BJ (cell line): ENCODE measurements at places on chromosomes 1 and 21.

DNA sequence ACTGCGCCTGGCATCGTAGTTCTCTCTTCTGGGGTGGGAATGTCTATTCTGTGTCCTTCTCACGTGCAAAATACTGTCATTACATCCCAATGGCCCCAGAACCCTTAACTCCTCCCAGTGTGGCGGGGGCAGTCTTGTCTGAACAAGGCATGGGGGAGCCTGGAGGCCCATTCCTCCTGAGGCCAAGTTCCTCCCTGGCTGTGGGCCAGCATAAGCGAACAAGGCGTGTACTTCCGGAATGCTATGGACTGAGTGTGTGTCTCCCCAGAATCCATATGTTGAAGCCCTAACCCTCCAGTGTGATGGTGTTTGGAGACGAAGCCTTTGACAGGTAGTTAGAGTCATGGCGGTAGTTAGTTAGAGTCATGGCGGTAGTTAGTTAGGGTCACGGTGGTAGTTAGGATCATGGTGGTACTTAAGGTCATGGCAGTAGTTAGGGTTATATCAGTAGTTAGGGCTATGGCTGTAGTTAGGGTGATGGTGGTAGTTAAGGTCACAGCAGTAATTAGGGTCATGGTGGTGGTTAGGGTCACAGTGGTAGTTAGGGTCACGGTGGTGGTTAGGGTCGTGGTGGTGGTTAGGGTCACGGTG is 71.0 kb downstream of the PRKCZ start:
- no peak for DNase-seq

- DNase-seq = no peak
Measured at GRCh38 chr1:217712925-217713597, 81.9 kb downstream of the SPATA17 start.

- no peak for DNase-seq
Measured at GRCh38 chr1:93597709-93598108, 83.9 kb downstream of the BCAR3 start.

- DNase-seq = no peak
Measured at GRCh38 chr1:54579337-54579781, 31.3 kb downstream of the ACOT11 start.

- DNase-seq = no peak
Measured at GRCh38 chr1:159443066-159443750, 3.7 kb downstream of the OR10J1 start.

GRCh38 chr1:35369922-35370671 is 101.6 kb downstream of the ZMYM4 start:
- DNase-seq = peak; percentile 46

DNA sequence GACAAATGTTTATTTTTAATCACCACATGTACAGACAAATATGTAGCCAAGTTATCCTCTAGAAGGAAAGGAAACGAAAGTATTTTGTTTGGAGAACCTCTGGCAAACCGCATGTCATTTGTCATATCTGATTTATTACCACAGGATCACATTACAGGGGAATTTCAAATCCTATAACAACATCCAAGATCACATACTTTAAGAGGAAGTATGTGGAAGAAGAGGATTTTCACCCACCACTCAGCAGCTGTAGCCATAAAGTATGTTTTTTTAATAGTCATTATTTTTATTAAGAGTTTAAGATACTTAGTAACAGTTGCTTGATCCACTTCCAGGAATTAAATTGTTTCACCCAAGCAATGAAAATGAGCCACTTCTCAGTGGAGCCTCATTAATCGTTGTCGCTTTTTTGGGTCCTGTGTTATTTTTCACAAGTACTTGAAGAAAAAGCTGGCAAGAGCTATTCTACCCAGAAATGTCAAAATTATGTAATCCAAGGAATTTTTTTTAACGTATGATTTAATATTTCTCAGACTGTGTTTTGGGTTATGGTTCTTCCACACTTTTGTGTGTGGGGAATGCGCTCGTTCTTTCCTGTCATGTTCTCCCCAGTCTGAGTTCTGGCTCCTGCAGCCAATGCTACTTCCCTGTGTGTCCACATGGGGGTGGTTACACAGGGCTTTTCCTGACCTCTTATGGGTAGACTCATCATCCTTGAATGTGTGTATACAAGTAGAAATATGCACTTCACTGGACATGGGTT is 6.9 kb downstream of the SERTAD4 start:
- DNase-seq = peak; percentile 67

GRCh38 chr1:50529510-50529909 is 106.3 kb upstream of the DMRTA2 start:
- no peak for DNase-seq

DNA sequence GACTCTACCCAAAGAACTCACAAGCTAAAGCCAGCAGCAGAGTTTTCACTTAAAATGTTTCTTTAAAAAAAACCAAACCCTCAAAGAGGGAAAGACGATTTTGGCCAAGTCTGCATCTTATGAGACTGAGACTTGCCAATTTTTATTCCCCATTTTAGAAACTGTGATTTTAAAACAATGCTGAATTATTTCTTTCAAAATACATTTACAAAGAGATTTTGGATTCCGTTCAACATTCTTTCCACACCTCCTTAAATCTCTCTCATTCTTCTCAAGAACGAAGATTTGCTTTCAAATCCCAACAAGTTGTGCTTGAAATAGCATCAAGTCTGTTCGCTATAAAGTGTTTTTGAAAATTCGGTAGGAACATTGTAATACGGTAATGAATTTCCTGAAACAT is 133.9 kb upstream of the VANGL1 start:
- DNase-seq = no peak

DNA sequence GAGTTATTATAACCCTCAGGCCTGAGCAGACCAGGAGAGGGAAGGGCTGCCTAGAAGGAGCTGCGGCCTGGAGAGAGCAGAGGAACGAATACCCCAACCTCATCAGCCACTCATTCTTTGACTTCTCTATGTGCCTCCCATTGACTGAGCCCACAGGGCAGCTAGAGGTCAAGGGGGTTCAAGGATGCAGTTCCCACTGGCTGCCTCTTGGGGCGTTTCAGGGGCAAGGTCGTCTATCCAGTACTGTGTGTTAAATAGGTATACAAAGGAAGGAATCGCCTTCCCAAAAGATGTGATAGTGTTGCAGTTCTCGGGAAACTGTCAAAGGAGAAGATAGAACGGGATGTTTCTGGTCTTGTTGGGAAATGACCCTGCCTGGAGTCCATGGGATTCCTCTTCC is 250.6 kb downstream of the PRDM2 start:
- no peak for DNase-seq

DNA sequence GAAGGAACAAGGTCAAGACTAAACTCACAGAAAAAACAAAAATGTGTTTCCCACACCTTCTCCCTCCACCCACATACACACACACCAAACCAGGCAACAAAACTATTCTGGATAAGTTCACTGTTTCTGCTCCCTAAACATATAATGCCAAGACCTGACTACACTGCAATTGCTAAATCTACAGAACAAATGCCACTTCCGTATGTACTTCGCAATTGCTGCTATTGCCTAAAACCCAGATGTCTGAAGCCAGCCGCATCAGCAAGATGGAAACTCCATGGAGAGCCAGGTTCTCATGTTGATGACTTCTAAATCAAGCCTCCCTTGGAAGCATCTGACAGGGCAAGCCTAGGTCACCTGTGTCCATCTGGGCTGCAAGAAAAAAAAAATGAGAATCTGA is 8.3 kb upstream of the AIM2 start:
- no peak for DNase-seq

DNA sequence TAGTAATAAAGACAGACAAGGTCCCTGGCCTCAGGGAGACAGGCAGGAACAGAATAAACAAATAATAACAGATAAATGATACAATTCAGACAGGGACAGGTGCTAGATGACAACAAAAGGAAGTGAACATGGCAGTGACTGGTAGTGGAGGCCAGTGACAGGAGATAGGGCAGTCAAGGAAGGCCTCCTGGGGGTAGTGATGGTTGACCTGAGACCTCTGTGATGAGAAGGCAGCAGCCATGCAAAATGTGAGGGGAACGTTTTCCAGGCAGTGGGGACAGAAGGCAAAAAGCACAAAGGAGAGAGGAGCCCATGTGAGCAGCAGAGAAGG is 18.5 kb downstream of the OPTC start:
- DNase-seq = no peak

- DNase-seq = no peak
Measured at GRCh38 chr1:119981986-119982815, 85.9 kb upstream of the ADAM30 start.

- DNase-seq = peak; percentile 13
Measured at GRCh38 chr1:56532350-56532683, 47.0 kb downstream of the PLPP3 start.

DNA sequence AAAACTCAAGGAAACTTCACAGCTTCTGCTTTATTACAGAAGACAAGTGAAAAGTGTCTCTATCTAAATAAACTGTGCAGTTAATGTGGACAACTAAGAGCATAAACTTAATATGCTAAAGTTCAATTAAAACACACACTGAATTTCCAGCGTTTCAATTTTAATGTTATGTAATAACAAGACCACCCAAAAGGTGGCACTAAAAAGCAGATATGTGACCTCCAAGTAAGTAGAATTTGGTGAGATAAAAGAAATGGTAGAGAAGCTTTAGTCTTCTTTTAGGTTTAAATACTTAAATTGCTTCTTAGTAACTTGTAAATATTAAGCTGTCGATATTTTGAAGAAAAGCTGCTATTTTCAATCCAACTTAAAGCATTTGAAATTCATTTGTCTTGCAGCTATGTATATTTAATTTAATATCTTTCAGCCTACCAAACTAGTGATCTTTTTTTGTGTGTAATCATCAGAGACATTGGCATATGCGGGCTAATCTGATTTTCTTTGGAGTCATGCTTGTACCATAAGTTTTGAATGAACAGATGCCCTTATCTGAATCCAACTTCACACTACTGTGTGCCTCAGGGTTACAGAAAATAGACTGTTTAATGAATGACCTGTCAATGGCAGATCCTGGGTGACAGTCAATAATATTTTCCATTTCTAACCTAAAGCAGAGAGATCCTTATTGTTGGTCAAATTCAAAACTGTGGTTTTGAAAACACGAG is 36.5 kb upstream of the ADAMTS1 start:
- no peak for DNase-seq

GRCh38 chr1:234529950-234530237 is 50.9 kb upstream of the TARBP1 start:
- DNase-seq = no peak

DNA sequence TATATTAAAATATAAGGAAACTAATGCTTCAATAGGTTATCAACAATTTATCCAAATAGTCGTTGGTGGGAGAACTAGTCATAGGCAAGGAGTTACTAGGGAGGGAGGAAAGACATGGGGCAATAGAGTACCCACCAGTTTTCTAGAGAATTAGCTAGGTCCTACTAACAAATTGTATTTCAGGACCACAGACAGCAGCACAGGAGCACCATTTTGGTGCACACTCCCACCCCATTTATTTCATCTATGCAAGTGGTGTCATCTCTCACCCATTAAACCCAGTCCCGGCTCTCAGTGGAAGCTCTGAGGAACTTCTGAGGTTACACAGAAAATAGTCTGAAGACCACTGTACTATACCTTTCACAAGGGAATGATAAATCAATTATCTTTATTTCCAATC is 89.0 kb upstream of the BCAR3 start:
- DNase-seq = no peak

DNA sequence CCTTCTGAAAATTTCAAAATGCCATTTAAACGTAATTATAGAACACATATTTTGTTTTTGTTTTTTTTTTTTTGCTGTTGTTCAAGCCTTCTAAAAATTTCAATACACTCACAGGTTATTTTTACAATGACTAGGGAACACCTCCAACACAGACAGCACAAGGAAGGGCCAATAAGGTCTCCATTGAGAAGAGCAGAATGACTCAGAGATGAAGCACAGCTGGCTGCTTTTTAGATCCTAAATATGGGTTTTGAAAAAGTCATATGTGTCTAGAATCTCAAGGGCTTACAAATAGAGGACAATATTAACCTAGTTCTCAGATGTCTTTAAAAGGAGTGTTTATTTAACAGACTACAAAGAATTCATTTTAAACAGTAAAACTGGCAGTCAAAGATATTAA is 104.6 kb downstream of the NEGR1 start:
- no peak for DNase-seq

DNA sequence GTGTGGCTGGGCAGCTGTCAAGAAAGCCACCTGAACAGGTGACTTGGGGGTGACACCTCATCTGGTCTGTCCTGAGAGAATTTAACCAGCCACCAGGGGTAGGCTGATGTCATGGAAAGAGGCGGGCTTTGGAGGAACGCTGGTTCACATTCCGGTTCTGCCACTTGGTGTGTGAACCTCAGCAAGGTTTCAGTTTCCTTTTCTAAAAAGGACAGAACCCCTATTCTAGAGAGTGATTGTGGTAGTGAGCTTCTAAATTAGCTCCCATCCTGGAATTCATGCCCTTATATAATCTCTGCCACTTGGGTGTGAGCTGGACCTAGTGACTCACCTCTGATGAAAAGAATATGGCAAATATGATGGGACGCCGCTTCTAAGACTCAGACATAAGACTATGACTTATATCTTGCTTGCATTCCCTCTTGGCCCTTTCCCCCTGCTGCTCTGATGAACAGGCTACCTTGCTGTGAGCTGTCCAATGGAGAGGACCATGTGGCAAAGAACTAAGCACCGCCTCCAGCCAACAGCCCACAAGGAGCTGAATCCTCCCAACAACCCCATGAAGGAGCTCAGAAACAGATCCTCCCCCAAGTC is 332.1 kb downstream of the RRAGC start:
- no peak for DNase-seq

DNA sequence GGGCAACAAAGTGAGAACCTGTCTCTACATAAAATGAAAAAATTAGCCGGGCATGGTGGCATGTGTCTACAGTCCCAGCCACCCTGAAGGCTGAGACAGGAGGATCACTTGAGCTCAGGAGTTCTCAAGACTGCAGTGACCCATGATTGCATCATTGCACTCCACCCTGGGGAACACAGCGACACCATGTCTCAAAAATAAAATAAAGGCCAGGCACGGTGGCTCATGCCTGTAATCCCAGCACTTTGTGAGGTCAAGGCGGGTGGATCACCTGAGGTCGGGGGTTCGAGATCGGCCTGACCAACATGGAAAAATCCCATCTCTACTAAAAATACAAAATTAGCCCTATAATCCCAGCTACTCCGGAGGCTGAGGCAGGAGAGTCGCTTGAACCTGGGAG is 20.1 kb downstream of the ANKRD13C start:
- no peak for DNase-seq

DNA sequence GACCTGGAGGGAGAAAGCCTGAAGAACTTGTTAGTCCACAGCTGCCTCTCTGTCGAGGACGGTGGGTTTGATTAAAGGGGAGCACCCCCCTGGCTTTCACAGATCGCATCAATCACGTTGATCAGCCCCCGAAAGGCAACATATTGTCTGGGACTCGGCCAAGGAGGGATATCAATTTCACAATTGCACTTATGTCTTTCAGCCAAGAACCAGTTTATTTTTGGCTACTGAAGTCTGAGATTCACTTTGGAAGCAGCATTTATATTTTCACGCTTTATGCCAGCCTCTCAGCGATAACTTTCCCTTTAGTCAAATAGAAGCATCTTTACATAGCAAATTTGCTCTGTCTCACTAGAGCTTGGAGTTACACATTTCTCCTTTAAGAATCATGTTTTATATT is 253.2 kb upstream of the RRP15 start:
- no peak for DNase-seq

DNA sequence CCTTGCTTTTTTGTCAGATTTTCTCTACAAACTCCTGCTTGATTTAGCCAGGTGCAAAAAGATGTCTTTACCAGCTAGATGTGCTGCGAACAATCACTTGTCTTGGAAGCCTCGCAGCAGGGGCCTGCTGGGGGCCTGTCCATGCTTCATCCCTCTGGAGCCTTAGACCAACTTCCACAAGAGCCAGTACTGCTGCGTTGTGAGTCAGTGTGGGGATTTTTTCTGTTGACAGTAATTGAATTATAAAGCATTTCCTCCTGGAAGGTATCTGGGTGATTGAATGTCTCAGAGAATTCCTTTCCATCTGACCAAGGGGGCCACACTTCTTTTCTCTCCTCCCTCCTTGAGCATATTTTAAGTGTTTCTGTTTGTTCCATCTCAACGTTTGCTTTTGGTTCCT is 40.4 kb upstream of the LDLRAP1 start:
- no peak for DNase-seq
